T follicular helper cell (primary cell): ENCODE measurements at places on chromosomes 2 and 18.

GRCh38 chr2:231296401-231296974 lies 98.1 kb downstream of the ARMC9 start:
- no peak for DNase-seq

- no peak for DNase-seq
These were observed 166.4 kb upstream of the PXDN start for GRCh38 chr2:1910592-1911246.

- DNase-seq: no peak
These were observed 67.3 kb downstream of the ASB1 start for GRCh38 chr2:238493880-238494572.

DNA sequence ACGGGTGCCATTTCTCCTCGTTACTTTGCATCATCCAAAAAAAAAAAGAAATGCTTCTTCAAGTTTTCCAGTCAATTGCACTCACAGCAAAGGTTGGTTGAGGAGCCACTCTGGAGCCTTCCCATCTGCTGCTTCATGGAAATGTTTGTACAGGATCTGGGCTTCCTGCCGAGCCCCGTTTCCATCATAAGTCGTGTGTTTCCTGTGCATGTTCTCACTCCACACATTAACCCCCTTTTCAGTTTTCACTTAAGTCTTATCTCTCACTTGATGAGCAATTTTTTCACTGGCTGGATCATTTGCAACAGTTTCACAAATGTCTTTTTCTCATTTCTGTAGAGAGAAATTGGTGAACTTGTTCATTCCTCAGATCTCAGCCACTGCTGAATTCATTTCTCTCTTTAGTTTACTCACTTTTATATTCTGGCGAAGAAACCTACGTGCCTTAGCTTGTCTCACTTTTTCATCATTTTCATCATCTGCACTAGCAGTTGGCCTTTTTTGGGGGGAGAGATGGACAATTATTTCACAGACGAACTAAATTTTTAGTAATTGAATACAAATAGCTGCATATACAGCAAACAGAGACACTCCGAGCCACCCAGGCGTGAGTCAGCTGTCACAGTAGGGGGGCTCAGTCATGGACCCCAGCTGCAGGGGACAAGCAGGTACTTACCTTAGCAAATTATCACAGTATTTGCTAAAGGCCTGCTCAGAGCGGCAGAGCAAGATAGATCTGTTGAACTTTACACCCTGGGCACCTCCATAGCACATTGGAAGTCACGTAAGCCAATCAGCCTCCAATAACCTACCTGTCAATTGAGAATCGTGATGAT lies 750.8 kb upstream of the ID2 start:
- DNase-seq: no peak

- DNase-seq: no peak
These were observed 885.7 kb upstream of the KLHL29 start for GRCh38 chr2:22499082-22499839.

- DNase-seq: no peak
These were observed 119.8 kb upstream of the CCDC68 start for GRCh38 chr18:55079067-55079466.

GRCh38 chr2:177338177-177338721 lies 54.3 kb upstream of the AGPS start:
- DNase-seq: no peak

DNA sequence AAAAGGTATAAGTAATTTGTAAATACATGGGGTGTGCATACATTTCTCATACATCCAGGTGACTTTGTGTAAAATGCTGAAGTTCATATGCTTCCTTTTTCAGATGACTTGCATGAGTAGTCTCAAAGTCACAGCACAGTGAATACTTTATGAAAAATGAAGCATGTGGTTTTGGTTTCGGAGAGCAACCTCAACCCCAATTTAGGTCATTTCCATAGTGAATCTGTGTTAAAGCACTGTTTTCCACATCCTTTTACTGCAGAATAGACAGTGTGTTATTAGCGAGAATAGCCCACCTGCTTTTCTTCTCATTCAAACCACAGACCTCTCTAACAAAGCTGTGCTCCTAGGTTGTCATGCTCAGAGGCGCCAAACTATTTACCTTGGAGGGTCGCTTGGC lies 204.4 kb upstream of the RASGRP3 start:
- no peak for DNase-seq

DNA sequence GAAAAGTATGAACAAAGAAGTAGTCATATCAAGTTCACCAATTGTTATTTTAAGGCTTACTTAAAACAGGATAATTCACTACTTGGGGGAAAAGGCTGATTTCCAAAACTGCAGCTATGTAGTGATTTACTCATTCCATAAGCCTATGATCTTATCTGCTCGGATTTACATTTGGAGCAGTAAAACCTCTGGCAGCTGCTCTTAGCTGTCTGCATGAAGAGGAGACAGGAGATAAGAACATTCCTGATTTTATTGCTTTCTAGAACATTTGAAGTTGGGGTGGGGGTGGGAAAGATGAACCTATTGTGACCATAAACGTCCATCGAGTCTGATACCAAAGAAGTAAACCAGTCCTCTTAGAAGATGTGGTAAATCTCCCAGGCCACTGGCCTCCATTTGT lies 120.9 kb downstream of the MMADHC start:
- no peak for DNase-seq

DNA sequence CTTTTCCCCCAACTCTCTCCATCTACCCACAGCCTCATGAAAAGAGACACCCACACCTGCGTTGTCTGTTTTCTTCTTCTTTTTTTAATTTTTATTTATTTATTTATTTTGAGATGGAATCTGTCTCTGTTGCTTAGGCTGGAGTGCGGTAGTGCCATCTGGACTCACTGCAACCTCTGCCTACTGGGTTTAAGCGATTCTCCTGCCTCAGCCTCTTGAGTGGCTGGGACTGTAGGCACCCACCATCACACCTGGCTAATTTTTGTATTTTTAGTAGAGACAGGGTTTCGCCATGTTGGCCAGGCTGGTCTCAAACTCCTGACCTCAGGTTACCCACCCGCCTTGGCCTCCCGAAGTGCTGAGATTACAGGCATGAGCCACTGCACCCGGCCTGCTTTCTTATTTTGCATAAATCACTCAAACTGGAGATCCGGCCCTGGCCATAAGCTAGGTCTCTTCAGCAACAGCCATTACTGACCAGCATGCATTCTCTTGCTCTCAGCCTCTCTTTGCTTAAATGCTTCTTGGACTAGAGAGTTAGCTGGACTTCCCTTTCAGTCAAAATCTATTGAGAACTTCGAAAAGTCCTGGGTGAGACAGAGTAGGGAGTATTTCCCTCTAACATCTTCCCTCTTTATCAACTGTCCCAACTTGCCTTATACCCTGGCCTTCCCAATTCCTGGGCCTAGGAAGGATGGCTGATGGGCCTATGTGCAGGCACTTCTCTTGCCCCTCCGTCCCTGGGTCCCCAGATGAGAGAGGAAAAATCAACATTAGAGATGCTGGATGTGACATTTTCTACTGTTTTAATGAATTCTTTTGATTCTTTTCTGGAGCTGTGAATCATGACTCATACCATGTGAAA lies 27.3 kb downstream of the MYCN start:
- DNase-seq: no peak

DNA sequence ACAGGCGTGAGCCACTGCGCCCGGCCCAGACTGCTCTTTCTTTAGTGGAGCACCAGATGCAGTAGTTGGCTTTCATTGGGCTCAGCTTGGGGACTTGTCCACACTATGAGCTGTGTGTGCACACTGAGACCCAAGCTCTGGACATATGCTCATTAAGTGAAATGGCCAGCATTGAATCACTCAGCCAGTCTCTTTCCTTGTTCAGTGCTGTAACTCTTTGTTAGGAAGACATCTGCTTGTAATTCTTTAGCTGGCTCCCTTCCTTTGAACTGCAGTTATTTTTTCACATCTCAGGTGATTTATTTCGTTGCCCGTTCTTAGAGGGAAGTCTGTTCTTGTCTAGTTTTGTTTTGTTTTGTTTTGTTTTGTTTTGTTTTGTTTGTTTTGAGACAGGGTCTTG lies 70.5 kb downstream of the CAB39 start:
- DNase-seq: no peak

DNA sequence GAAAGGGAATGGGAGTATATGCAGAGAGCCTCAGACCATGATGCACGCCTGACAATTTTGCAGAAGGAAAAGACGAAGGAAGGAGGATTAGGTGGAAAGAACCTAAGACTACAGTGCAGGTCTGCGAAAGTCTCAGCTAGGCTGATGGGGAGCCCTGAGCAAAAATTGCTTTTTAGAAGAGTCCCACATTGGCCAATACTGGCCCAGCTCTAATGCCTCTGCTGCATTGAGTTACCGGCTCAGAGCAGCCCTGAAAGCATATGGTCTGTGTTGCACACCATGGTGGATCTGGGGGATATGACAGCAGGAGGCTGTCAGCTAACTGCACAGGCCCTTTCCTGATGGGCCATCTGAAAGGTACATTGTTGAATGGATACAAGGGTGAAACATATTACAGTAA lies 48.3 kb upstream of the CAVIN2 start:
- no peak for DNase-seq

- no peak for DNase-seq
These were observed 226.0 kb downstream of the PTPRM start for GRCh38 chr18:7793100-7793499.

DNA sequence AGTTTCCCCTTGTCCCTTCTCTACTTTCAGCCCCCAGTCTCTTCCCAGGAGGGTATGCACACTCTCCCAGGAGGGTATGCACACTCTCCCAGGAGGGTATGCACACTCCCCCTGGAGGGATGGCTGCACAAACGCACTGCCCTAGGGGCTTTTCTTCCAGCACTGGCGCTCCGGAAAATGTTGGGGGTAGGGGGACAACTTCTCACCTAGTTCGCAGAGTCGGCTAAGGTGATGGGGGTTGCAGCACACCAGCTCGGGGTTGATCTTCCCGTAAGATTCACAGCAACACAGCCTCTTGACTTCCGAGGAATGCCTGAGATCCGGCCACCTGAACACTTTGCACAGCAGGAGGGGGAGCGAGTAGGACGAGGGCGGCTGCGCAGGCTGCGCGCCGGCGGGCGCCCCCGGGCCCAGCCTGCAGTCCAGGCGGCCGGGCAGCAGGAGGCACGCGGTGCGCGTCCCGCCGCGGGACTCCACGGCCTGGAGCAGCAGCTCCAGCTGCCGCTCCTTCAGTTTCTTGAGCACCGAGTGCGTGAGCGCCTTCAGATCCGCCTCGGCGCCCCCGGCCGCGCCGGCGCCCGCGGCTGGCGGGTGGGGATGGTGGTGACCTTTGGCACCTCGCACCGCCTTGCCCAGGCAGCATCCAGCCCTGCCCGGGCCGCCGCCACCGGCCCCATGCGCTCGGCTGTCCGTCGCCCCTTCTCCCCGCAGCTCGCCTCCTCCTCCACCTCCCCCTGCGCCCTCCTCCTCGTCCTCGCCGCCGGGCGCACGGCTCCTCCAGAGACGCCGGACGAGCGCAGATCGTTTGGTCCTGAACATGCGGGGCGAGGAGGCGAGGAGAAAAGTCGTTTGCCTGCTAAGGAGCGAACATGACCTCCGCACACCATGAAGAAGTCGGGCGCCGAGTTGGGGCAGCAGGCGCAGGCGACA lies 894 bp downstream of the SMAD7 start:
- no peak for DNase-seq

DNA sequence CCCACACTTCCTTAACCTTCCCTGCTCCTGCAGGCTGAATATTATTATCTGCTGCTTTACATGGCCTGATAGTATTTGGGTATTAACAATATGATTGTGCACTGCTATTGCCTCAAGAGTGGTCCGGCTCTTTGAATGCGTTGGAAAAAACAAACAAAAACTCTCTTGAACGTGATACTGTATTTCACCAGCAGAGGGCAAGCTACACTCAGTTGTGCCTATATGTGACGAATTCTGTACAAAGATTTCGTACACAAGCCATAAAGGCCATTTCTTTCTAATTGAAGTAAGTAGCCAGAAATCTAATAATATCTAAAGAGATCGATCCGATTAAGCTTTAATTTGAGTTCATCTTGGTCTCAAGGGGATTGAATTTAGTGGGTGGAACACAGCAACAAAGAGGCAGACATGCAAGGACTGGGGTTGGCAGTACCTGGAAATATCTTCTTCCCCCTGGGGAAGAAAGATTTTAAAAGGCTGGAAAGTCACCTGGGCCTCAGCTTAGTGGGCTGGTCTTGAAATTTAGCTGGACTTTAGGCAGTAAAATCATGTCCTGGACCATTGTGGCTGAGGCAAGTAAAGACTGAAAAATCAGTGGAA lies 49.3 kb upstream of the RAB6D start:
- DNase-seq: no peak

- no peak for DNase-seq
These were observed 92.4 kb downstream of the COX7A2L start for GRCh38 chr2:42268528-42269151.

GRCh38 chr2:212863185-212863588 lies 288.2 kb downstream of the IKZF2 start:
- DNase-seq: no peak

DNA sequence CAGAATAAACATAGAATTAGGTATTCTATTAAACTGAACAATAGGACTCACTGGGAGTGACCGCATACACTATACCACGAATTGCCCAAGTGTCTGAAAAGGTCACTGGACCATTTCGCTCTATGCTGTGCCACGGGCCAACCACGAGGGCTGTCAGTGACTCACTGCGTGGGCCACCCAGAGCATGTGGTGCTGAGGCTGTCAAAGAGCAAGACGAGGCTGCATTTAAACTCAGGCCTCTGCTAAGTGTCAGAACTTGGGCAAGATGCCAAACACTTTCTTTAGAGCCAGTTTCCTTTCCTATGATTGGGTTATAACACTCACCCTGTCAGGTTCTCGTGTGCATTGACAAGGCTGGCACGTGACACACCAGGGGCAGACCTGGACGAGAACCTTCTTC lies 97.5 kb downstream of the SH3YL1 start:
- no peak for DNase-seq

DNA sequence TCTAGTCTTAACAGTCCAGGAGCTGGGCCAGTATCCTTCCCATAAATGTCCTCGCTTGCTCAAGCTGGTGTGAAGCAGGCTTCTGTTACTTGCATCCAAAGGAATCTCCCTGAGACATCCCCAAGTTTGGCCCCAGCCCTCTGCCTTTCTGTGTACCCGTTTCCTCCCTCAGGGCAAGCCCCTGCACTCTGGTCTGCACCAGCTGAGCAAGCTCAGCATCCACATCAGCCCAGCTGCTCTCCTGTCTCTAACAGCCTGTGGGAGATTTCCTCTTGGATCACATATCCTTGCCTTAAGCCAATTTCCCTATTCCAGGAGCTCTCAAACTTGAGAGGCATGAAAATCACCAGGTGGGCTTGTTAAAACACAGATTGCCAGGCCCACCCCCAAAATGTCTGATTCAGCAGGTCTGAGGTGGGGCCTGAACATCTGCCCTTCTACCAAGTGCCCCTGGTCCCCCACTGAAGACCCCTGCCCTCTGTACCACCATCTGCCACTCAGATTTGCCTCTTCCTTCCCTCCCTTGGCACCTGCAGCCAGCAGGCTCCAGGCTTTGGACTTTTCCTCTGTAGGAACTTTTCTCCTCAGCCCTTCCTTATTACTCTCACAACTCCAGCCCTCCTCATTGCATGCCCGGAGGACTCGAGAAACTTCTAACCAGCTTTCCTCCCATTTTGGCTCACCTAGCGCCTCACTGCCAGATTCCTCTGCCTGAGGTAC lies 32.1 kb downstream of the REEP1 start:
- DNase-seq: no peak

DNA sequence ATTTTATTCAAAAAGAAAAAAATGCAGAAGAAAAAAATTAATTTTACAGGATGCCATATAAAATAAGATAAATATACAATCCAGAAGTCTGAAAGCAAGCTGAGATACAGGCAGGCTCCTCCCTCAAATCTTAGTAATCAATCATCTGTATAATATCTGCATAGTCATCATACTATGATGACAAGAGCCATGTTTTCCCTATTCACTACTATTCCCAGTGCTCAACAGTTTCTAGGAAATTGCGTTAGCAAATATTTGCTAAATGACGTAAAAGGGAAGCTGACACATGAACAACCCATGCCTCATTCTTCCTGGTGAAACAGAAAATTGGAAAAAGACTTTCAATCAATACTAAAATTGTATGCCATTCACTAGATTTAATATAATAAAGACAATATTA lies 793.2 kb downstream of the SUCLG1 start:
- DNase-seq: no peak
